ENCODE measurements at places on chromosomes 16 and 17. TPM values are rescaled to one million over a fixed set of nuclear protein-coding genes. Genes with fewer than 3 reads are reported as not detected.

DNA sequence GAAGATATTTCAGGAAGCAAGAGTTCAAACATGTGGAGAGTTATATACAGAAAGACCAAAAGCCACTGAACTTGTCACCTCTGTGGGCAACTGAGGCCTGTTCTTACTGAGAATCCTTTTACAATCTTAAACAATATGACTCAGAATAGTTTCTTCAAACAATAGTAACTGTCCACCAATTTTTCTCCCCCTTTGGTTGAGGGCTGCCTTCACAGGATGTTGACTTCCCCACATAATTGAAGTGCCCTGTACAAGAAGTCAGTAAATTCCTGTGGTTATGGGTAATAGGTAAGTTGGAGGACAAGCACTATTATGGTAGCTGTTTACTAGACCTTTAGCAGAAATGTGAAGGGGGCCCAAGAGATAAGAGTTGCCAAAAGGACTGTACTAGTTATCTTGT, 215.8 kb downstream of the CDH8 start:
- no peak for DNase-seq

- DNase-seq = no peak
Observed at GRCh38 chr16:877242-878071, 76.9 kb upstream of the GNG13 start.

- DNase-seq = no peak
Observed at GRCh38 chr17:78058581-78058980, 70.0 kb downstream of the TMC6 start.

GRCh38 chr17:40218740-40219593, at the start of gene WIPF2:
Gene WIPF2 (plus strand): TSS chr17:40219304. CDS start chr17:40256460, 37,156 bp downstream.
- peak; percentile 97 for DNase-seq

GRCh38 chr17:19928299-19928698, 49.3 kb downstream of the AKAP10 start:
- DNase-seq = no peak

PRSS33 gene
- not detected for total RNA-seq

METRNL gene
- 19.3 TPM for total RNA-seq

HOXB2 gene
- not detected for total RNA-seq

TEX19 gene
- total RNA-seq = 1.8 TPM

CDH8 gene
- total RNA-seq = not detected

ZNF423 gene
- total RNA-seq = not detected

KRT39 gene
- total RNA-seq = not detected

CLEC18A gene
- total RNA-seq = 0.19 TPM
